CD4-positive, alpha-beta T cell treated with Interleukin-4 for 1 hour (primary cell): ENCODE measurements at places on chromosomes 4 and X.

DNA sequence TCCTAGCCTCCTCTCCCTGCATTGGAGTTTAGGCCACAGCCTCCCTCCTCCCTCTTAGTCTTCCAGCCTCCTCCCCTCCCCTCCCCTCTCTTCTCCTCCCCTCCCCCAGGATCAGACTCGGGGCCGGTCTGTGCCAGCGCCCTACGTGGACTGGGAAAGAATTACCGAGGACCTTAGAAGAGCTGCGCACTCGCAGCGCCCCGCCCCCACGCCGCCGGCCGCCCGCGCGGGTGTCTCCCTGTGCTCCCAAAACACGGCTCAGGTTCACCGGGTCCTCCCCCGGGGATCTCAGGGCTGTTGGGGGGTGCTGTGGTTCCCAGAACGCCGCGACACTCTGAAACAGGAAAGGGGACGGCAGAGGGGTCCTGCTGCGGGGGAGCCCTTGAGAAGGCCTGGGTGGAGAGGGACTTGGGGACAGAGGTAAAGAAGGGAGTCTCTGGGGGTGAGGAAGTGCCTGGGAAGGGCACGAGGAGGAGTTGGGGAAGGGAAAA lies 122.3 kb upstream of the TBL1X start:
- DNase-seq, result peak; percentile 69

DNA sequence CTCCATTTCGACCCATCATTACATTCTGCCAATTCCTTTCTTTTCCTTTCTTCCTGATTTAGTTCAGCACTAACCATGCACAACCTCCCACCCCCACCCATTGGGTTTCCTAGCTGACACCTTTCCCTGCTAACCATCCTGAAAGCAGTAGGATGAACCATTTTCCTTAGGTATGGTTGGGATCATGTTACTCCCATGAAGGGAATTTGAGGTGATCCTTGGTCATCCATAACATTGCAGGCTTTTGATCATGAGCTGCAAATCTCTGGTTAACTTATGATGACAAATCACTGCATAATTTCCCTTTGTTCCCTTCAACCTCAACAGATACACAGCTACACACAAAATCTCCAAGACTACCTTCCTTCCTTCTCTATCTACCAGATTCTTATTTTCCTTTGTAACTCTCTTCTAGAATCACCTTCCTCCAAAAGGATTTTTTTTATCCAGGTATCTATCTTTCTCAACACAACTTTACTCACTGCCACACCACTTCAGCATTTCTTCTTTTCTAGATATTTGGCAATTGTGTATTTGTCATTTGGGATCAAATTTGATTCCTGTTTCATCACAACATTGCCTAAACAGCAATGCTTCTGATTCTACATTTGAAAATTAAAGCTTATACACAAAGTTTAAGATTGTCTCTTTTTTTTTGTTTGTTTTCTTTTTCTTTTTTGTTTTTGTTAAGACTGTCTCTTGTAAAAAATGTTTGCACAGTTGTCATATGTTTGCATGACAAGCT lies 145.1 kb downstream of the RBM47 start:
- DNase-seq, result no peak

DNA sequence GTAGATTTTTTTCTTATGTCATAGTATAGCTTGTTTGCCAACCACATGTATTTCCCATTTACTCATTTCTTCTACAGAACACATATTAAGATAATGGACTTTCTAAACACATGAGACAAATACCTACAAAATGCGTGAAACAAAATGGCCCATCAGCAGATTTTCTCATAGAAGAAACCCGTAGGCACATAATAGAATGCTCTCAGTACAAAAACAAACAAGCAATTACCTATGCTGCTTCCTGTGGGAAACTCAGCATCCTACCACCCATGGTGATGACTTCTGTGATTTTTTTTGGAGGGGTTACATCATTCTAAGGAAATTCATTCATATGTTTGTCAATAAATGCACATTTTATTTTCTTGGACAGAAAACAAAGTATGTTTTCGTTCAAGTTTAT lies 343.6 kb downstream of the SPRY1 start:
- no peak for DNase-seq

- DNase-seq, result no peak
Observed at GRCh38 chrX:134734466-134734952, 76.2 kb upstream of the PLAC1 start.

GRCh38 chr4:118762730-118763477 lies 73.0 kb downstream of the SEC24D start:
- no peak for DNase-seq

DNA sequence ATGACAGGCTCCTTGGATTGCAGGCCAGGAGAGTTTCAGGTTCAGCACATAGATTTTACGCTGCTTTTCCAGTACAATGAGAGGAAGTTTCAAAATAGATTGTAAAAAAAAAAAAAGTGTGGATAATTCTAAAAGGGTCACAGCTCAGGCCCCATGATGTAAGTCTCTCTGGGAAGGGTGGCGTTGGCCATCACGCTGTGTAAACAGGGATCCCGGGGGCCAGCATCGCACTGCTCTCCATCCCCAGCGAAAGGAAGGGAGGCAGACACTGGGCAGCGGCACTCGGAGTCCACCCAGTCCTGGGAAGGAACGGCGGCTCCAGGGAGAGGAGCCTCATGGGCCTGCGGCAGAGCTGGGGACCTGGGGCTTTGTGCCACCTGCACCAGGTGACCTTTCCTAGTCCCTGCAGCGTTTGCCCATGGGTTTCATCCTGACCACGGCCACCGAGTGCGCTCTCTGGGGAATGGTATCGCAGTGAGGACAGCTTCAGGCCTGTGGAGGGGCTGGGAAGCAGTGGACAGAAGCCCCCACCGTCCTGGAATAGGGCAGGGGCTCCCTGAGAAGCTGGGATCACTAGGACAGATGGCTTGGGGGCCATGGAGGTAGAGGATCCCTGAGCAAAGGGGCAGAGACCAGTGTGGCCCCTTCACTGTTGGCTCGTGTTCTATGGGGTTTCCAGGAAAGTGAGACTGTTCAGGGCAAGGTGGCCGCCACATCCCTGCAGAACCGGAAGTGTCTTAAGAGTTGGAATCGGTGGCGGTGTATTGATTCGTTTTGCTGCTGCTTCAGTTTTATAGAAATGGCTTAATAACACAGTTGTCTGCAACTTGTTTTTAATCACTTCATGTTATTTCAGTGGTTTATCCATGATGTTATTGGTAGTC lies 38.9 kb downstream of the RGS12 start:
- DNase-seq, result no peak

DNA sequence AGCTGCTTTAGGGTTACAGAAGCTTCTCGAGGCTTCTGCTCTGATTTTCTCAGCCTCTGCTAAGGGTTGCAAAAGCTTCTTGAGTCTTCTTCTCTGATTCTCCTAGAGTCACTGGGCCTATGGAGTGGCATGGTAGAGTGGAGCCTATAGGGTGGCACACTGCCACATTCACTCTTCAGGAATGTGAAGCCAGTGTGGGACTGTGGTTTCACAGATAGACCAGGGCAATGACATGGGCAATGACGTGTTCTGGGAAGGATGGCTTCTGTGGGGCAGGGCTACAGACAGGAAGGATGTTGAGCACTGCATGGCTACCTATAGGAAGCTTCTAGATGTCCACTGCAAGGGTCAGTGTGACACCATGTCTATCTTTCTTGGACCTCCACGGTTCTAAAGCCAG lies 11.0 kb upstream of the MAMLD1 start:
- no peak for DNase-seq

DNA sequence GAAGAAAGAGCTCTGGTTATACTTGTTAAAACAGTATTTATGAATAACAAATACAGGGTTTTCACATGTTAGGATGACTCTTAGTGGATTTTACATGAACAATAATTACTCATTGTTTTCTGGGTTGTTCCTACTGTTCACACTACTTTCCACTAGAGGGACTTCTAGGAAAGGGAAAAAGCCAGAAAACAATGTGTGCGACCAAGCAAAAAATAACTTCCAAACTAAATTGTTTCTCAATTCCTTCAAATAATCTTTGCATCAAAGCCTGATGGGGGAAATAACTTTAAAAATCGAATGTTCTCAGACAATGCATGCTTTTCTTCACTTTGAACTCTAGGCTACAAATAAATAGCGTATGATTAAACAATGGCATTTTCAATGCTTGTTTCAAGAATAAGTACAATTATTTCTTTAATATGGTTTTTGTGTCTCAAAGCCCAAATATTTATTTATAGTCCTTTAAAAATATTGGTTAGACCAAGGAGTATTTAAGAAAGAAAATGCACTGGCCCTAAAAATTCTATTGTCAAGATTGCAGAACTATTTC lies 72.1 kb upstream of the ETNPPL start:
- DNase-seq, result no peak

GRCh38 chr4:57498251-57498650 lies 388.1 kb upstream of the IGFBP7 start:
- no peak for DNase-seq

DNA sequence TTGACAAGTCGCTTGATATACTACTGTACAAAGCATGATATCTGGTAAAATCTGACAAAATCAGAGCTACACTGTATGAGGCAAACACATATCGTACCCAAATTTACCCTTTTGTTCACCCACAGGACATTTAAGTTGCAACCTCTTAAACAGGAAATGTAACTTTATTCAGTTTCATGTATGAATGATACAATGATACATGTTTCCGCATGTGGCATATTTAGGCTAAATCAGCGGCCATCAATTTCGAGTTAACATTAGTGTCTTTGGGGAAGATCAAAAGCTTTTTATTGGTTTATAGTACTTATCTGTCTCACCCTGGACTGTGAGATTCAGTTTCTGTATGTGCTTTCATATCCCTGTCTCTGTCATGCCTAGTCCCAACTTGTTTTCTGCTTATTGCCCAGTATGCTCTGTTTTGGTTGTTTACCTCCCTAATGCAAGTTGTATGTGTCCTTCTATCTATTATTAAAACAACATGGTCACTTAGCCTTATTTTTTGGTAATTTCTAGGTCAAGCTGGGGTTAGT lies 97.3 kb upstream of the HPRT1 start:
- no peak for DNase-seq

DNA sequence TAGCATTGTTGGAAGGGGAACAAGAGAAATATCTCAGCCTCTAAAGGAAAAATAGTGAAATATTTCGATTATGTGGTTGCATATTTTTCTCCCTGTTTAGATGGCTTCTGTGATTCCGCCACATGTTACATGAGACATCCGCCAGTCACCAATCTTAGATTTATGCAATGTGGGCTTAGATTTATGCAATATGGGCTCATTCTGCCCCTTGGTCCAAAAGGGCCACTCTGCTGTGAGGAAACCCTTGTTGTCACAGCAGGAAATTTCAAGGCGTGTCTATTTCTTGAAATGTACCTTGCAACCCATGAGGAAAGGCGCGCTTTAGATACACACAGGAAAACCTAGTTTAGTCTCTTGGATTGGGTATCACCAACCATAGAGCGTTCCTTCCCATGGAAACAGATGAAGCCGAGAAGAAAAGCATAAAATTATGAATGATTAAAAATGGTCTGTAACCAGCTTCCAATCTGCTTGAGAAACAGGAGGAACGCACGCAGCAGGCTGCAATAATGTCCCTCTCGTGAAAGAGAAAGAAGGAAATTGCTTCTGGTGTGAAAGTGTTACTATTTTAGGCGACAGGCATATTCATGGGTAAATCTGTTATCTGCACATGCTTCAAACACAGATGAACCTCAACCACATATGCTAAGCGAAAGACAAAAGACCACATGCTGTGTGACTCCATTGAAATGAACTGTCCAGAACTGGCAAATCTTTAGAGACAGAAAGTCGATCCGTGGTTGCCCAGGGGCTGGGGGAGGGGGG lies 3.7 kb downstream of the RS1 start:
- no peak for DNase-seq

DNA sequence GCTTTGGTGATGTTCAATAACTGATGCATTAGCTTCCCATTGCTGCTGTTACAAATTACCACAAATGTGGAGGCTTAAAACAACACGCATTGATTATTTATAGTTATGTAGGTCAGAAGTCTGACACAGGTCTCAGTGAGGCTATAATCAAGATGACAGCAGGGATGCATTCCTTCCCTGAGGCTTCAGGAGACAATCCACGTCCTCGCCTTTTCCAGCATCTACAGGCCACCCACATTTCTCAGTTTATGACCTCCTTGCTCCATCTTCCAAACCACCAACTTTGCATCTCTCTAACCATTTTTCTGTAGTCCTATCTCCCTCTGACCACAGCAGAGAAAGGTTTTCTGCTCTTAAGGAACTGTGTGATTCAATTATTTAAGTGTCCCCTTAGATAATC lies 92.5 kb downstream of the GASK1B start:
- no peak for DNase-seq

- no peak for DNase-seq
Observed at GRCh38 chrX:44474410-44474809, 68.2 kb downstream of the FUNDC1 start.

GRCh38 chrX:105645667-105646357 lies 176.5 kb upstream of the NRK start:
- DNase-seq, result no peak

- DNase-seq, result no peak
Observed at GRCh38 chrX:17397074-17397473, 22.1 kb downstream of the NHS start.

GRCh38 chrX:6120329-6120728 lies 108.3 kb downstream of the NLGN4X start:
- DNase-seq, result no peak

- DNase-seq, result no peak
Observed at GRCh38 chr4:130210864-130211263, 1114.9 kb downstream of the C4orf33 start.

DNA sequence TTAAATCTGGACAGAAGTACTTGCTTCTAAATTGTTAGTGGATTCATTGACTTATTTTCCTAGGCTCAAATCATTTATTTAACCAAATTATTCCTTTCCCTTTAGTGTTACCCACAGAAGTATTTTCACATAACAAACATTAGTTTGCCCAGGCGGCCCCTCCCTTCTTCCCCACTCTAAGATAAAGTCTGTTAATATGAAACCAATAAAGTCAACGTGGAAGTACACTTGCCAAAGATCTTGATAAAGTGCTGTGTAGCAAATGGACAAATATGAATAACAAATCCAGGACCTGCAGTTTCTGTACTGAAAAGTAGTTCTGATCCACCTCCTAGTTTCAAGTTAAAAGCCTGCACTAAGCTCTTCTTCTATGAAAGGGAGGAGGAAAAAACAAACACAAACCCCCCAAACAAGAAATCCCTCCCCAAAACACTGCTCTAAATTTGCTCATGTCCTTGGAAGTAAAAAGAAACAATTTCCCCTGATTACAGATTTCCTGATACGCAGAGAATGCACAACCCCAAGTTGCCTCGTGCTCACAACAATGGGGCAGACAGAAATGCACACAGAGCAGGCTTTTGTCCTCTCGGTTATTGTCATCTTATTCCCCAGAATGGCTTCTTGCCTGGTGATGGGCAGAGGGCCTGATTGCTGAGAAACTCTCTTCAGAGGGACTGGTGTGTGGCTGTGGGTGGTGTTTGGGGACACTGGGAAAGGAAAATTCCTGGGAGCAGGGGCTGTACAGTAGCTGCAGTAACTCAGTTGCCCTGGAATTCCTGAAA lies 23.2 kb downstream of the TMSB4X start:
- DNase-seq, result peak; percentile 18

- no peak for DNase-seq
Observed at GRCh38 chr4:26607776-26608175, 23.9 kb downstream of the TBC1D19 start.

GRCh38 chrX:43661521-43662240 lies 5.6 kb downstream of the MAOA start:
- no peak for DNase-seq
